ENCODE measurements at places on chromosomes 4 and X.

GRCh38 chrX:8089141-8089540, 81.9 kb downstream of the VCX2 start:
- no peak for DNase-seq

DNA sequence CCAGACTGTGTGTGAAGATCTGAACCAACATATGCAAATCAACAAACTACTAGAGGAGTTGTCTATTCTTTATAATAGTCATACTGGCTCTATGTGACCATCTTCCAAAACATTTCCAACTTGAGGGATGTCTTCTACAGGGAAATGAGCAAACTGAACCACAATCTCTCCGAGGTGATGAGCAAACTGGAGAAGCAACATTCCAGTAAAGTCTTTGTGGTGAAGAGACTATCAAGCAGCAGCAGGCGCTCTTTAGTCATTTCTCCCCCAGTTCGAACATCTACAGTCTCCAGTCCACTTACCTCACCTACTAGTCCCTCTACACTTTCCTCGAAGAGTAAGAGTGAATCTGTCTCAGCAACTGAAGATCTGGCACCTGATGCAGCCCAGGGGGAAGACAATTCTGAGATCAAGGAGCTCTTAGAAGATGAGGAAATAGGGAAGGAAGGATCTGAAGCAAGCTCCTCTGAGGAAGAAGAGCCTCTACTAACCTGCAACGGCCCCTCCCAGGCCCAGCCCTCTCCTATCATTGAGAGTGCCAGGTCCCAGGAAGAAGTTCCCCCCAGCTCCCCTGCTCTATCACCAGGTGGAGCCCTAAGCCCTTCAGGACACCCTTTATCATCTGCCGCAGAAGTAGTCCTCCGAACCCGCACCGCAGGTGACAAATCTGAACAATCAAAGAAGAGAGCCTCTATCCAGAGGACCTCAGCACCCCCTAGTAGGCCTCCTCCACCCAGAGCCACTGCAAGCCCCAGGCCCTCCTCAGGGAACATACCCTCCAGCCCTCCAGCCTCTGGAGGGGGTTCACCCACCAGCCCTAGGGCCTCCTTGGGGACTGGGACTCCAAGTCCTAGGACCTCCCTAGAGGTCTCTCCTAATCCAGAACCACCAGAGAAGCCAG, 98.1 kb downstream of the HNRNPD start:
- no peak for DNase-seq

DNA sequence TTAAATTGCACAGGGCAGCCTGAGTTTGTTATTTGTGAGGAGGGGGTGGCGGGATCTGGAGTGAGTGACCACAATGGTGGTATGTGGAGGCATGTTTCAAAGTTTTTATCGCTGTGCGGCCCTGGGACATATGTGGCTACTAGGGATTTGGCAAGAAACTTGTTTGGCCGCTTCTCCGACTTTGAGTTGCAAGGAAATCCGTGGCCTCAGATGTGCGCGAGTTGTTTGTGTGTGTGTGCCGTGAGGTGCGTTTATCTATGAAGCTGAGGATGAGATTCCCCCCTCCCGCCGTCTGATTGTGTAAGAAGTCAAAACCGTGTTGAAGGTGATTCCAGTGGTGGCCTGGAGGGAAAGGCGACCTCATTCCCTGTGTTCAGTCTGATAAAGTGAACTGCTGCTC, 1.4 kb downstream of the JADE3 start:
- DNase-seq = no peak

- DNase-seq = no peak
Measured at GRCh38 chrX:5771441-5771840, 457.2 kb downstream of the NLGN4X start.

DNA sequence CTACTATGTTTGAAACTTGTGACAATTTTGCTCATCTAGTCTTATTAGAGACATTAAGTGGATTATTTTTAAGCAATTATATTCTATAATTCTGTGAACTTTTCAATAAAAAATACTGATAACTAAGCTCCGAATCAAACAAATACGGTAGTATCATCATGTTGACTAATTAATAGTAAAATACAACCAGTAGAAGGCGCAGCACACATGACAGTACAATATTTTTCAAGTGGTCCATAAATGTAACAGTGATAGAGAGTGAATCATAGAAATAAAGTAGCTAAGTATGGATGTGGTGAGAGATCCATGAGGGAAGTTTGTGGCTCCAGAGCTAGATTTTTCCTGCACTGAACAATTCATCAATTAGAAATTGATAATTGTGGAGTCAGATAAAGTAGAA, 666.2 kb downstream of the KCTD8 start:
- DNase-seq = no peak

DNA sequence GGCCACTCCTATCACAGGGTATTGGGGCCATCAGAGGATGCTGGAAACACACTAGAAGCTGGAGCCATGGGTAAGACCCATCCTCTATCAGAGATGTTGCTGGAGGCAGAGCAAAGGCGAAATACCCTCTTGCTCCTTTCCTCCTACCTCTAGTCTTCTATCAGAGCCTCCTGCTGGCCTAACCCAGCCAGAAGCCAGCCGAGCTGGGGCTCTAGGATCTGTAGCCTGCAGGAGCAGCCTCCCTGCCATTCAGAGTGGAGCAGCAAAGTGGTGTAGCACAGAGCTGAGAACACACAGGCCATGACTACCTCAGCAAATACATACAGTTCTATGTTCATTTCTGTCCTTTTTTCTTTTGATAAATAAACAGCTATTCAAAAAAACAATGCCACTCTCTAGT, 35.7 kb downstream of the GATB start:
- no peak for DNase-seq

- no peak for DNase-seq
Measured at GRCh38 chr4:94831607-94832006, 73.9 kb downstream of the BMPR1B start.

GRCh38 chr4:54127660-54128059, 27.7 kb downstream of the GSX2 start:
- DNase-seq = no peak

GRCh38 chr4:153955327-153955726, 166.4 kb upstream of the SFRP2 start:
- no peak for DNase-seq

DNA sequence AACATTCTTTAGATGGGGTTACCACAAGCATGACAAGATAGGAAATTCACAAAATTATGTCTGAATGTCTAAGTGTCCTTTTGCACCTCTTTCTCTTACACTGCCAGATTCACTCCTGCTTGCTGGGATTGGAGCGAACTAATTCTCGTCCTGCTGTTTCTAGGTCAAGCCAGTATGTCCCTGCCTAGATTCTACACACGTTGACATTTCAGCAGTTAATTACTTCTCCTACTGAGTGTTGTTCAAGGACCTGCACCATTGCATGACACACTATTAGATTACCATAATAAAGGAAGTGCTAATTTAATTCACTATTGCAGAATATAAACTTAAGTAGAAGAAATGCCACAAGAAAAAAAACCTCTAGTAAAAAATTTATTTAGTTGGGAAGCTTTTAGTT, 1911.7 kb downstream of the PCDH7 start:
- no peak for DNase-seq

DNA sequence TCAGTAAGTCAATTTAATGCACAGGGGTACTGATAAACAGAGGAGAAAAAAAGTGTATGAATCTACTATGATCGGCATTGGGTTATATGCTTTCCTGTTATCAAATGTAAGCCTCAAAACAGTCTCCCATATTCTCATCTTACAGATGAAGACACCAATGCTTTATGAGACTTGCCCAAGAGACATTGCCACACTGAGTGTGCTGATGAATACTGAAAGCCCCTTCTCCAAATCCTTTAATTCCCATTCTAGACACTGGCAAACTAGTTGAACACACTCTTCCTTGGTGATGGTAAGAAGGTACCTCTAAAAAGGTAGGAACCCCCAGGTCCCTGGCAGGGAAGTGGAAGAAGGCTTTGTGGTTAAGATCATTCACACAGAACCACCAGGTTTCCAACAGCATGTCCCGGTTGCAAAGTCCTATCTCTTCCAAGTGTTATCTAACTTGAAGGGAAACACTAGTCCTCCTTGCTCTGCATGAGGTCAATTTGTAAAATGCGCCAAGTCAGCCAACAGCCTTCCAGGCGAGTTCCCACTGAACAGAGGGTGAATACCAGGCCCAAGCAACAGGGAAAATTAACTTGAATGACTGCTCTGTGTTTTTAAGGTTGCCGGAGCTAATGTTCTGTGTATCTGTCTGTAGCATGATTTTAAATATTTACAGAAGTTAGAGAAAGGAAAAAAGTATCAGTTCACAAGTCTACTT, 5.1 kb downstream of the SETD7 start:
- DNase-seq = no peak

GRCh38 chrX:10984213-10984612, 126.9 kb upstream of the HCCS start:
- DNase-seq = no peak

DNA sequence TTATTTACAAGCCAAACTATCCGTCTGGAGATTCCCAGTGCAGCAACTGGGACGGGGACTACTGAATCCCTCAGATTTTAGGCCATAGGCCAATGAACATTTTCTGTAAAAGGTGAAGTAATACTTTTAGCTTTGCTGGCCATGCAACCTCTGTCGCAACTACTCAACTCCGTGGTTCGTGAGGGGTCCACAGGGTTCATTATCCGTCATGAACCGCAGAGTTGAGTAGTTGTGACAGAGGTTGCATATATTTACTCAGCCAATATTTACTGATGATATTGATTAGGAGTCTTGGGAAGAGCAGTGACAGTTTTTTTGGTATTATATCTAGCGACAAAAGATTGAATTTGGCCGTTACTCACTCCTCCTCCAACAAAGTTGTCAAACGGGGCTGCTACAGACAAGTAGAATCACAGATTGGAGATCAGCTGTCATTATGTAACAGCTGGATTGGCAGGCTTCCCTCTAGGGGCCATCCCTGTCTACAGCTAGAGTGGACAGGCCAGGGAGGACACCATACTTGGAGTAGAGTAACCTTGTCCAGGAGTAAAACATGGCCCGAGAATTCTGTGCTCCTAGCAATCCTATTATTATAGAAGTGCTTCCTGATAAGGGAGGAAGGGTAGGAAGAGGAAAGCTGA, 37.2 kb upstream of the CD38 start:
- no peak for DNase-seq

GRCh38 chr4:155809835-155810234, 51.0 kb downstream of the GUCY1B1 start:
- no peak for DNase-seq

- DNase-seq = no peak
Measured at GRCh38 chr4:39699687-39700409, 1.9 kb downstream of the UBE2K start.

GRCh38 chrX:87515836-87516235, 1.8 kb upstream of the KLHL4 start:
- no peak for DNase-seq

GRCh38 chr4:82823062-82823461, 24.5 kb upstream of the SCD5 start:
- no peak for DNase-seq

DNA sequence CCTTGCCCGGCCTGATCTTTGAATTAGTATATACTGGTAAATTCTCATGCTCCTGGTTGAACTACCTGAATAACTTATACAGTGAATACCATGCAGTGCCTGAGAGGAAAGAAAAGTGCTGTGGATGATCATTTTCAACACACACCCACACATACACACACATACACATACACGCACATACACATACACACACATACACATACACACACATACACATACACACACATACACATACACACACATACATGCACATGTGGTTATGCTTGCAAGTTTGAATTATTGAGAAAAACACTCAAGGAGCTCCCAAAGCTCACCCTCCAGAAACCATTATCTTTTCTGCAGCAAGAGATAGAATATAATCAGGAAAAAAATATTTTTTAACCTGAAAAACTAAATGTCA, 366.9 kb upstream of the RASGEF1B start:
- DNase-seq = no peak

DNA sequence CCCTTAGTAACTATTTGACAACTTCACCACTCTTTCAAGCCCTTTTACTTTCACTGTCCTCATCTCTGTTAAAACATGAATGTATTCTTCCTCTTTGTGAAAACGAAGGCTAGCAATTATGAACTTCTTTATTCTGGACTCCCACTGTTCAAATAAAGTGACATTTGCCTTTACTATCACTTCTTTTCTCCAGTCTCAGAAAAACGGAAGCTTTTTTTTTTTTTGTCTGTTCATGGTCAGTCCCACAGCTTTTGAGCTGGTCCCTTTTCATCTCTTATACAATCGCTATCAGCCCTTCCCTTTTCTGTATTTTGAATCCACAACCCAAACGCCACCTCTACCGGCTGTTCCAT, 327.7 kb downstream of the DKK2 start:
- DNase-seq = no peak

DNA sequence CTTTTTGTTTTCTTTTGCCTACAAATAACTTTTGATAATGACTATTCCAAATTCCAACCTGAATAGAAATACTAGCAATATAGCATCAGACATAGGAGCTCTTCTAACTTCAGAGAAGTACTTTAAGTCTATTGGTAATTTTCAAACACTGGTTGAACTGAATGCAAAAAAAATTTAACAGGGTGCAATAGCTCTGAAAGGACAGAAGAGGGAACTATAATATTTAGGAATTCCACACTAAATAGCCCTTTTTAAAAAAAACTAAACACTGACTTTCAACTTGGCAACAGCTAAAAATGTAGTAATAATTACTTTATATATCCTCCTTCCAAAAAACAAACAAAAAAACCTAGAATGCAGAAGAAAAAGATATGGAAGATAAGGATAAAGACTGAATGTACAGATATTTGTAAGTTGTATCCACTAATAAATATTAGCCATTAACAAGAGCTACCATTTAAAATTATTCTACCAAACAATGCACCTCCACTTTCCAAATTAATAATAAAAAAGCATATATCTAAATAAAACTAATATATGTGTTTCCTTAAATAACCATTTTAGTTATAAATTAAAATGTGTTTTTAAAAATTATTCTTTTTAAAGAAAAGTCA, 81.4 kb downstream of the FBXW7 start:
- DNase-seq = no peak

DNA sequence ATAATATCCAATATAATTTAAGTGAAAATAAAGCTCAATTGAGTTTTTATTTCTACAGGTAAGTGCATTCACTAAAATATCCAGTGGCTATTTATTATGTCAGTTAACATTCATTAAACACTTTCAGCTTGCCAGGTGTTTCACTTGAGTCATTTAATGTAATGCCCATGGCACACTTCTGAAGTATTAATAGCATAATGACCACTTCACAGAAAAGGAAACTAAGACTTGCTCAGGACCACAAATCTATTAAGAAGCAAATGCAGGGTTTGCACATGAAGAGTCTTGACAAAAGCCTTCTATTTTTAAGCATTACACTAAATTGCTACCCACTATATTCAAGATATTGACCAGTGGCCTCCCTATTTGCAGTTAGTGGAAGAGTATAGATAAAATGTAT, 612.7 kb downstream of the KCTD8 start:
- DNase-seq = no peak

- DNase-seq = no peak
Measured at GRCh38 chr4:37825968-37826294, 555 bp upstream of the PGM2 start.

- DNase-seq = no peak
Measured at GRCh38 chr4:149690726-149691125, 124.9 kb downstream of the IQCM start.

GRCh38 chr4:26088433-26088928, 174.5 kb downstream of the SMIM20 start:
- DNase-seq = no peak

GRCh38 chrX:139554376-139554775, 23.8 kb downstream of the F9 start:
- no peak for DNase-seq
